Activated CD8-positive, alpha-beta memory T cell treated with anti-CD3 and anti-CD28 coated beads for 1 hour (primary cell): ENCODE measurements at places on chromosomes 1 and 21.

- DNase-seq, result no peak
These were observed 262.0 kb downstream of the TNR start for GRCh38 chr1:175481126-175482070.

- DNase-seq, result no peak
These were observed 159.6 kb downstream of the NFIA start for GRCh38 chr1:61241973-61242381.

GRCh38 chr1:7401814-7402547 lies 369.1 kb upstream of the VAMP3 start:
- DNase-seq, result no peak

GRCh38 chr1:218305472-218306064 lies 20.5 kb downstream of the RRP15 start:
- no peak for DNase-seq

DNA sequence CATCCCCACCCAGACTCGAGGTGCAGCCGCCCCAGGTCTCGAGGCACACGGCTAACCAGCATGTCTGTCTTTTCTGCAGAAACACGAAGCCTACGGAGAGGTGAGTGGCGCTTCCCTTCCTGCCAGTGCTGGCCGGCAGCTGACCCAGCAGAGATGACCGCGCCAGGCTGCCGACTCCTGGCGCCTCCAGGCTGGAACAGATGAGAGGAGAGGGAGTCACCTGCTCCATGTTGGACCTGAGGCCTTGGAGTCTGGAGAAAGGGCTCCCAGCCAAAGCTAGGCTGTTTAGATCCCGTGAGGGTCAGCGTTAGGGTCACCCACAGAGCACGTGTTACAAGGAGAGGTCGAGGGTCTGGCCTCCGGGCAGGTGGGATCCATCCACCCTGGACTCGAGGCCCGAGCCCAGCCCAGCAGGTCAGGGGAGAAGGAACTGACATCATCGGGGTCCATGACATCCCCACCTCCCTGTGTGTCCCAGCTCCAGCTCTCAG lies 14.9 kb downstream of the COL6A2 start:
- no peak for DNase-seq

GRCh38 chr1:86503406-86504136 lies 34.8 kb downstream of the CLCA1 start:
- DNase-seq, result no peak

DNA sequence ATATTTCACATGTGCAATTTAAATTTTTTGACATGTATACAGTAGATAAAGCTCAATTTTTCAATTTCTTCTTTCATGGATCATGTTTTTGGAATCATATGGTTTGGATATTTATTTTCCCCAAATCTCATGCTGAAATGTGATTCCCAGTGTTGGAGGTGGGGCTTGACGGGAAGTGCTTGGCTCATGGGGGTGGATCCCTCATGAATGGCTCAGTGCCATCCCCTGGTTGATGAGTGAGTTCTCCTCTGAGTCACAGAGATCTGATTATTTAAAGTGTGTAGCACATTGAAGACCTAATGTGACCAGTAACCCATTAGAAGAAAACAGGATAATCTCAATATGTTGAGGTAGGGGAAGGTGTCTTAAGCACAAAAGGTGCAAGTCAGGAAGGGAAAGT lies 9.1 kb upstream of the IFI16 start:
- DNase-seq, result no peak

- DNase-seq, result no peak
These were observed 25.6 kb downstream of the ZYG11B start for GRCh38 chr1:52751589-52752483.

GRCh38 chr21:38661197-38661871 lies 144.4 kb upstream of the ETS2 start:
- DNase-seq, result no peak

- DNase-seq, result no peak
These were observed 115.8 kb upstream of the WNT4 start for GRCh38 chr1:22258698-22259097.

DNA sequence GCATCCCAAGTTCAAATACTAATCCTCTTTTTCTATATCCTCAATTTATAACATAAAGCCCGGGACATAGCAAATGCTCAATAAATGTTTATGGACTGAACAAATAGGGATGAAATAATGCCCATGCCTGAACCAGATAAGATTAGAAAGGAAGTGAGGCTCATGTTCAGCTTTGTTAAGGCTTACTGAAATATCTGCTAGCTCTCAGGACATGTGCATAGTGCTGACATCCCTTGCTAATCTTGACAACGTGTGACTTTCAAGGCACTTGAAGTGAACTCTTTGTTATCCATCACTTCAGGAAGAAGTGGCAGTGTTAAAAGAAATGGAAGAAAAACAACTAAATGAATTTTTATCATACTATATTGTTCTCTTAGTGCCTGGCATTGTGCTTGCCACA lies 260.3 kb upstream of the SGIP1 start:
- DNase-seq, result no peak
